ENCODE measurements at places on chromosomes 7 and 10.

DNA sequence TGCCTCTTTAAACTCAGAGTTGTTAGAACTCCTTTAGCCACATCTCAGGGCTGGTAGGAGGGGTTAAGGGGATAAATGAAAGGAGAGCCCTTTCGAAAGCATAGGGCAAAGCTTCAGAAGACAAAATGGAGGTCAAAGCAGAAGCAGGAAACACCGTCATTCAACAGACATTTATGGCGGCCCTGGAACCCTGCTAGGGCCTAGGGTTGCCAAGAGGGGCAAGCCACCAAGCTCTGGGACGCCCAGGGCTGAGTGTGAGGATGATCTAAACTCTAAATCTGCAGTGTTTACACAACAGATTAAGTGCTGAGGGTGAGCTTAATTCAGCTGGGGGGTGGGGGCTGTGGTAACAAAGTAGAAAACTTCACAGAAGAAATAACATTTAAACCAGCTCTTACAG lies 79.0 kb upstream of the NFE2L3 start:
- DNase-seq, result no peak

DNA sequence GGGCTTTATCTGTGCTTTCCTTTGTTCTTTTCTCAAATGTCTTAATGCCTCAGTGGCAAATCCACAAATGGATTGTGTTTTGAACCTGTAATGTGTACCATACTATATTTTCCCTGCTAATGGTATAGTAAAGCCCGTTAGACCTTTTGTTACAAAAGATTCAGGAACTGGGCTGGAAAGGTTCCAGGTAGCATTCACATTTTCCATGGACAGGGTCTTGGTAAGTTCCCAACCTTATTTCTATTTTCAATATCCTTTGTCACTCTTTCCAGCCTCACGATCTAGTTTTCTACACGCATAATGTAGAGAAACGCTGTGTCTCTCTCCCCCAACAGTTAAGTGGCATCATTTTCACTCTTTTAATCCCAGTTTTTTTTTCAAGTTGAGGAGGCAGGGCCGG lies 153.0 kb downstream of the PLCE1 start:
- DNase-seq, result no peak

DNA sequence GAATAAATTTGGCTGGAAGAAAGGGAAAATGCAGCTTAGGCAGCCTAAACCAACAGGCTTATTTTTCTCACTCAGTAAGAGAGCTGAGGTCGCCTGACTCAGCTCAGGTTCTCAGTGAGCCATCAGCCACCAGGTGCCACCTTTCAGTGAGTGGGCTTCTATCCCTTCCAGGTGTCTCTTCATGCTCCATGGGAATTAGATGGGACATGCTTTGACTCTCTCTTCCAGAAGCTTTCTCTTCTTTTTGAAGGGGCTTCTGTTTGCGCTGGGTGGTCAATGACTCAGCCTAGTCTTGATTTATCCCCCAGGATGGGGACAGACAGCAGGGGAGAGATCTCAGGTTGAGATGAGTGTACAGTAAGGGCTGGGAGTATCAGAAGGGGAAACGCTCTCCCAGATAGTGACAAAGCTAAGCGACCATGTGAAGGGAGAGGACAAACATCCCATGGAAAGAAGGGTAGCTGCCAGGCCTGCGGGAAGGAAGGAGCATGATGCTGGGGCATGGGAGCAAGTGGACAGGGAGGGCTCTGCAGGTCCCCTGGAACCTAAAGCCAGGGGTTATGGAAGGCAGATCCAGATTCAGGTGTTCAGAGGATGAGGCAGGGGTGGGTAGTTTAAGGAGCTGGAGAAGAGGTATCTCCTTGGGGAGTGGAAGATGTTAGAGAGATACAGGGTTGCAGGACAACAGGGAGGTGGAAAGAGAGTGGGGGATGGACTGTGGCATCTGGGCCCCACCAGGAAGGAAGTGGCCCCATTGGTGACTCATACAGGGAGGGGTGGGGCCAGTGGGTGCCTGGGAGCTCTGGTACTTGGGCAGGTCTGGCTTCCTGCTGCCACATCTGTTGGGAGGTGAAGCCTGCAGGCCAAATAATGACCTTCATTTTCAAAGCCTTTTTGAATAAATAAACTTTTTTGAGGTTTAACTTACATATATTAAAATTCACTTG lies 32.5 kb downstream of the OGDH start:
- DNase-seq, result no peak

DNA sequence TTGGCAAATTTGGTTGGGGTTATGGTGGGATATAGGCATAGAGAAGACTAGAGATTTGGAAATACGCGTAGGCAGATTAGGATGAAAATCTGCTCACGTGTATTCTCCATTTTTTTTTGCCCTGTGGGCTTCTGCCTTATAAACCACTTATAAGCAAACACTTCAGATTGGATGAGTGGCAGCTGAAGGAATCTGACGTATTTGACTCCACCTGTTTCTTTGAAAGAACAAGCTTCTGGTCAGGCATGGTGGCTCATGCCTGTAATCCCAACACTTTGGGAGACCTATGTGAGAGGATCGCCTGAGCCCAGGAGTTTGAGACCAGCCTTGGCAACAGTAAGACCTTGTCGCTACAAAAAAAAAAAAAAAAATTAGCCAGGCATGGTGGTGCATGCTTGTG lies 5.1 kb downstream of the STK31 start:
- no peak for DNase-seq

DNA sequence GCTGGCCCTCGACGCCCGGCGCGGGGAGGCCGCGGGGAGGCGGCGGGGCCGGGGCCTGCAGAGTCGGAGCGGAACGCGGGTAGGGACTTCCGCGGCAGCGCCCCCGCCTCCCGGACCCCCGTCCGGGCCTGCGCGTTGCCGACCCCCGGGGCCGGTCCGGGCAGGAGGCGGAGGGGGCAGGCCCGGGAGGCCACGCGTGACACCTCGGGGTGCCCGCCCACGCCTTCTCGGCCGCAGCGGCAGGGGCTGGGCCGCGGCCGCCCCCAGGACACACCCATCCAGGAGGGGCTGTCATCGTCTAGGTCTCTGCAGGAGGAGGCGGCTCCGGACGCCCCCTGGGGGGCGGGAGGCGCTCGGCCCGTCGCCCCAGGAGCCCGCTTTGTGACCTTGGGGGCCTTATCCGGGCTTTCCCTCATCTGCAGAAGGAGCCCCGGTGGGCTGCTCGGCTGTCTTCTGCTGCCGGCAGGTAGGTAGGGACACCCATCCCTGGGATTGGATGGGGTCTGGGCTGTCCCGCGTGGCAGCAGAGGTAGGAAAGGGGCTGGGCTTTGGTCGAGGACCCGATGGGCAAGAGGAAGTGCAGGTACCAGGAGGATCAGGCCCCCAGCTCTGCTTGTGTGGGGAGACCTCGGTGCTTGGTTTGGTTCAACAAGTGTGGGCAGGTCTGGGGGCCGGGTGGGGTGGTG lies 569 bp downstream of the ZNF316 start:
- DNase-seq, result peak; percentile 35

DNA sequence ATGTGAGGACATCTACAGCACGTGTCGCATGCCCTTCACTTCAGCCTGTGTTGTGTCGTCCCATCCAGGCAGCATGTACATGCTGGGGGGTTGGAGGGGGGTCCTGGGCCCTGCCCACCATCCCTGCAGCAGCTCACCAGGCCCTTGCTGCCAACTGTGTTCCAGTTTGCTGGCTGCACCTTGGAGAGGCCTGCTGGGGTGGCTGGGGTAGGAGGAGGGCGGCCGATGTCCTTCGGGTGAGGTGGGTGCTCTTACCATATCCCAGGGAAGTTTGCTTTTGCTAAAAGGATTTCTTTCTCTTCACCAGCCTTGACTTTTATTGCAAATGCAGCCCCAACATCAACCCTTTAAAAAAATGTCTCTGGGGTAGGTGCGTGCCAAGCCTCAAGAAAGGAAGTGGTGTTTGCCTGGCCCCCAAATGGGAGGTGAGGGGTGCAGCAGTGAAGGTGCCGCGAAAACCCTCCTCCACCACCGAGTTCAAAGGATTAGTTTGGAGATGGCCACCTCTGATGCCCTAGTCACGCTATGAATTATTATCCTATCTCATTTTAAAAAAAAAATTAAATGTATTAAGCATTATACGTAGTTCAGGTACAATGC lies 165.8 kb upstream of the KLF6 start:
- no peak for DNase-seq

DNA sequence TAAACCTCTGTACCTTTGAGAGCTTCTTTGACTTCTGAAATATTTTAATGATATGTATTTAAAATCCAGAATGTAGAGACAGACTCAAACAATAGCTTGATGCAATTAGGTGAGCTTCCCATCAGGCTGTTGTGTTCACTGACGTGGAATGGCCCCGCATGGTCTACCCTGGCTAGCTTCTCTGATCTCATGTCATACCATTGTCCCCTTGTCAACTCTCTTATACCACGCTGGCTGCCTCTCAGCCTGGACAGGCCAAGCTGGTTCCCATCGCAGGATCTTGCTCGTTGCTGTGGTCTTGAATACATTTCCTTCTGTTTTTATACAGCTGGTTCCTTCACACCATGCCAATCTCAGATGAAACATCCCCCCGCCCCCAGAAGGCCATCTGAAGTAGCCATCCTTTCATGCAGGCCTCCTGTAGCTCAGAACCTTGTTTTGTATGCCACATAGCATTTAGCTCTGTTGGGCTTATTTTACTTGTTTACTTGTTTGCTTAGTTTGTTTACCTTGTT lies 84.2 kb downstream of the FANK1 start:
- no peak for DNase-seq

DNA sequence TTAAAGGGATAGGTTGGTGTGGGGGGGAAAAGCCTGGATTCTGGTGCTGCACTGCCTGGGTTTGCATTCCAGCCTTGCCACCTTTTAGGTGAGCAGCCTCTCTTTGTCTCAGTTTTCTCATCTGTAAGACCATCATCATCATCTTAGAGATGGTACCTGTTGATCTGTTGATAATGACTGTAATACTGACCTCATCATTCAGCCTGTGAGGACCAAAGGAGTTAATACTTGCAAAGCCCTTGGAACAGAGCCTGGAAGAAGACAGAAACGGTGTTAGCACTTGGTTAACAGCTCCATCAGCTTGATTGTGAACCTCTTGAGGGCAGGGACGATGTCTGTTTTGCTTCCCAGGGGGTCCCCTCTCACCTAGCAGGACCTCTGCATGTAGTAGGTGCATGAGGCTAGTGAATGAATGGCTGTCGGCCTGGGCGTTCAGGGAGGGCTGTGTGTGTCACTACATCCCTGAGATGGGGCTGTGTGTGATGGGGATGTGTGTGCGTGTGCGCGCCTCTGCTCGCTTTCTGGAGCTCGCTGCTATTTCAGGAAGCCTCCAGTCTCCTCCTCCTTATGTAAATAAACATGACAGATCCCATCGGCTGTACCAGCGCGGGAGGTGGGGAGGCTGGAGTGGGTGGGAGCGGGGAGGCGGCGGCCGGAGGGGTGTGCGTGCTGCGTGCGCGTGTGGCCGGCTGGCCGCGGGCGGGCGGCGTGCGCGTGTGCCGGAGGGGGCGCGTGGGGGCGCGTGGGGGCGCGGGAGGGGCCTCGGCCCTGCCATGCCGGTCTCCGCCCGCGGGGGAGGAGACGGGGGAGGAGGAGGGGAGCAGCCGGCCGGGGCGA lies 61.2 kb downstream of the NEURL1 start:
- no peak for DNase-seq

- DNase-seq, result peak; percentile 15
Observed at GRCh38 chr10:120336911-120337540, 120.0 kb upstream of the PLPP4 start.

DNA sequence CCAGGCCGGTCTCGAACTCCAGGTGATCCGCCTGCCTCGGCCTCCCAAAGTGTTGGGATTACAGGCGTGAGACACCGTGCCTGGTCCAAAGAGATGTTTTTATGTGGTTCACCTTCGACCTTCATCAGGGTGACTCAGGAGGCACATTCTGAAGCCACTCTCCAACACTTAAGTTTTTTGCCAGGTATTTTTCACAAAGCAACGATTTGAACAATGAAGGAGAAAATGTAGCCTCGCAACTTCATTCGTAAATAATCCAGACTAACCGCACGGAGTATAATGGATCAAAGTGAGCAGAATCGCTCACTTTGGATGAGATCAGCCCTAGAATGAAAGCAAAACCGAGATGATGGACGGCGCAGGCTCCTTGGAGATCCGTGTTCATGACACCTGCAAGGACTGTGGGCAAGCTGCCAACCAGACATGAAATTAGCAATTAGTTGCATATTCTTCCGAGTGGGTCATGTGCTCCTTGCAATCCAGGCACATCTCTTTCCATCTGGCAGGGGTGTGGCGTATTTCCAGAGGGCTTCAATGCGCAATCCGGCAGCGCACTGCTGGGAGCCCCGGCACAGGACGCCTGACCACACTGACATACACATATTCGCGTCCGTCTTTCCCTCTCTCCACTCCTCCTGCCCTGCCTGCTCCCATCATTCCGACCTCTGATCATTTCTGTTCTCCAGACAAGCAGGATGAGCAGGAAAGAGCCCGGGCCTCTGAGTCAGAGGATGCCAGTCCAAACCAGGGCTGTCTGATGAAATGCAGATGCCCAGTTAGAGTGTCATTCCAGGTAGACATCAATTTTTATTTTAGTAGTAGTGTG lies 148.4 kb downstream of the KLF6 start:
- no peak for DNase-seq

DNA sequence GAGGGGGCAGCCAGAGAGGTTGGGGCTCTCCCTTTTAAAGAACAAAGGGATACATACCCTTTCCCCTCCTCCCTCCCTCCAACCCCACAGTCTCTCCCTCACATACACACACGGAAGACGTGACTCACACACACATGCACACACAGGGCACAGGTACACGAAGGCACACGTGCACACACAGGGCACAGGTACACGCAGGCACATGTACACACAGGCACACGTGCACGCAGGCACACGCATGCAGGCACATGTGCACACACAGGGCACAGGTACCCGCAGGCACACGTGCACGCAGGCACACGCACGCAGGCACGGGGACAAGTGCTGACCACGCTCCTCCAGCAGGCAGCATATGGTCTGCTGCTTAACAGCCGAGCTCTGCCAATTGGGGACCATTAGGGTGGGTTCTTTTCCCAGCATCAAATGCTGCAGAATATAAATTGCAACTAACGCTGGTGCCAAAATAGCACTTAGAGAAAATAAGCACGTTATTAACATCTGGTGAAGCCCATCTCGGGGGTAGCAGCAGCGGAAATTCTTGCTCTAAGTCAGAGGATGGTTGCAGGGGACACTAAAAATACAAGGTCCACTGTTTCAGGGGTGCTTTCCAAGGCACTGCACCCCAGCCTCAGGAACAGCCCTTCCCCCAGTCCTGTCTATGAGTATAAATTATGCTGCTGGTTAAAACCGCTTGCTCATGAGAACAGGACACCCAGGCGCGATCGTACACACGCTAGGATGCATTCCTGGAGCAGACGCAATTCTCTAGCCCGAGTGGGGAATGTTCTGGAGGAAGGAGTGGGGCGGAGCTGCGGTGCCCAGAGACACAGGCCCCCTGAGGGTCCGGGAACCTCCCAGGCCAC lies 55.2 kb upstream of the TNRC18 start:
- DNase-seq, result no peak
